DMS153 (cell line): ENCODE measurements at places on chromosomes 2 and 18.

- no peak for DNase-seq
These were observed 114.3 kb downstream of the C1D start for GRCh38 chr2:67948506-67948905.

GRCh38 chr2:136901732-136902131 lies 136.4 kb downstream of the THSD7B start:
- no peak for DNase-seq

DNA sequence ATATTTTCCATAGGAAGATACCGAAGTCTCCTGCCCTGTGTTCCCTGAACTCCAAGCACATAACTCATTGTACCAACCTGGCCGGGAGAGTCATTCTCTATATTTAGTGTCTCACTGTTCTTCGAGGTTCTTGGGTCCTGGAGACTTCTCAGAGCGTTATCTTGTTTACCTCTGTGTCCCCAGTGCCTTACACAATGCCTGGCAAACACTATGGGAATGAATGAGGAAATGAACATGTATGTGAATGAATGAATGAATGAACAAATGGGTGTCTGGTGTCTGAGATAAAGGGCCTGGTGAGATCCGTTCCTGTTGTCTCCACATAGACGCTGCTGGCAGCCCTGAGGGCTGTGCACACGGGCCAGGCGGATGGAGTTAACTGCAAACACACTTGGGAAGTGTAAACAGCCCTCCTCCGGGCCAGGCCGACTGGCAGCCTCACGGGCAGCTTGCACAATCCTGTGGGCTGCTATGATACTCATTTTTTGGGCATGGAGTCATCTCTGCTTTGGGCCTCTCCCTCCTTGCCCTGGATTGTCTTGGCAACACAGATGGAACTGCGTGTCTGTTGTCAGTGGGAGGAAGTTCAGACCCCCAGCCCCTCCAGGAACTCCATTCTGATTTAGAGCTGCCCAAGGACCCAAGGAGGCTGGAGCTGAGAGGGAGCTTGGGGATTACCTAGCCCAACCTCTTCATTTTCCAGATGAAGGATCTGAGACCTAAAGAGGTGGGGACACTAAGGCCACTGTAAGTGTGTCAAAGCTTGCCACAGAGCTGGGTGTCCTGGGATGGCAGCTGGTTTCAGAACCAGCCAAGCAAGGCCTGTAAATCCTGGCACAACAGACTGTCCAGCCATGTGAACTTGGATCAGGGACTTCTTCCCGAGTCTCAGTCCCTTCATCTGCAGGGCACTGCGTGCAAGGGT lies 124.4 kb downstream of the INHBB start:
- DNase-seq, result peak; percentile 67

- no peak for DNase-seq
These were observed 768.6 kb upstream of the HS6ST1 start for GRCh38 chr2:129087133-129087813.

GRCh38 chr2:47293976-47294375 lies 109.0 kb upstream of the MSH2 start:
- no peak for DNase-seq

- no peak for DNase-seq
These were observed 115.1 kb downstream of the DTNB start for GRCh38 chr2:25558262-25558661.

DNA sequence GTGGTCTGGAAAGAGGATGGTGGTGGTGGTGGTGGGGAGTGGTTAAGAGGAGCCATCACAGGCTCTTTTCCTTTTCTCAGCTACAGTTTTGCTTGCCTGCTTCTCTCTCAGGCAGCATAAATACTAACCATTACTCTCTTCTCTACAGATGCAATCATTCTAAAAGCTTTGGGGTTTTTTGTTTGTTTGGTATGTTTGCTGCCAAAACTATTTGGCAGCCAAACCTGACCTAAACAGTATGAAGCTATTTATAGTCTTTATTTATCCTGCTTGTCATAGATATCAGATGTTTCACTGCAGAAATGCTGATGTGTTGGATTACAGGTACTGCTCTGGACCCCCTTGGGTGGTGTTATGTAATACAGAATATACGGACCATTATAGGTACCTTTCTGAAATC lies 15.3 kb downstream of the SIX3 start:
- DNase-seq, result no peak

- DNase-seq, result no peak
These were observed 168.2 kb downstream of the DPP10 start for GRCh38 chr2:114610677-114611076.

- DNase-seq, result no peak
These were observed 297.6 kb upstream of the NRXN1 start for GRCh38 chr2:51329512-51329911.

DNA sequence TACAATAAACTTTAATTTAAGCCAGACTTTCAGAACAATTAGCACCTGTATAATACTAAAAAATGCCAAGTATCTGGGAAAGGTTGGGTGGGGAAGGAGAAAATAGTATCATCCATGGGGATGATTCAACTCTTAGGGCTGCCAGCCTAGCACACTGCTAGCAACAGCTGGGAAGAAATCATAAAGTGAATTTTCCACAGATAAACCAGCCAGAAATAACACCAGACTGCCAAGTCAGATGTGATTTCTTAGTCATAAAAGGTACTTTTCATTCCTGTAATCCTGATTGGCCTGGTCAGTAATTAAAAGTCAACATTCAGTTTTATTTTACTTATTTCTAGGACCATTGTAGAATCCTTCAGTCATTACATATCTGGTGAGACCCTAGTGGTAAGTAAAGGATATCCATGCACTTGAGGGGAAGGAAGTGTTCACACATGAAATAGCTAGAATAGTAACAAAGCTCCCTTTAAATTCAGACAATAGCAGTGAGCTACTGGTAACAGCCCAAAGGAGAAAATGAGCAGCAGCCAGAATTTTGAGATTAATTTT lies 59.4 kb downstream of the LIMS1 start:
- no peak for DNase-seq

DNA sequence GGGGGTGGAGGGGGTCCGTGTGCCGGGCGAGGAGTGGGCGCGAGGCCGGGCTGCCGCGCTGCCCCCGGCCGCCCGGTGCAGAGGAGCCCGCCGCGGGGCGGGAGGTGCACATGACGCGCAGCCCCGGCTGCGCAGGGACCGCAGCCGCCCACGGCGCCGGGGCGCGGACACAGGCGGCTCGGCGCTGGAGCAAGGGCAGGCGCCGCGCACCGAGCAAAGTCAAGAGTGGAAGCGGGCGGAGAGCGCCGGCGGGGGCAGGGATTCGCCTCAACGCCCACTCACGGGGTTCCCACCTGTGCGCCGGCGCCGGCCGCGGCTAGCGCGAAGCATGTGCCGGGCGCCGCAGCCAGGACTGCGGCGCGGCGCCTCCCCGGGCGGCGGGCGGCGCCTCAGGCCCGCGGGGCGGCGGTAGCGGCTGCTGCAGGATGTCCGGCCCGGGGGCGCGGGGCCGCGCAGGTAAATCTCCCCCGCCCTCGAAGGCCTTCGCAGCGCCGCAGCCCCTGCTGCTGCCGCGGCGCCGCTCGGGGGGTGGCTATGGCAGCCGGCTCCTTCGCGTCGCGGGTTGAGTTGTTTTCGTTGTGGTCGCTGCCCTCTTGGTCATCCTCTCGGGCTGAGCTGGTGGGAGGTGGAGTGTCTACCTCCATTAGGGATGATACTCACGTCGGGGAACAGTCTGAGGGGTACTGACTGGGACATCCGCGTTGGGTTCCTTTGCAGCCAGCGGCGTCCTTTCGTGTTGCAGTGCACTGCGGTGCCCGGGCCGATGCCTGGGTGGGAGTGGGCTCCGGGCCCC lies 216.3 kb upstream of the DTNA start:
- peak; percentile 26 for DNase-seq

DNA sequence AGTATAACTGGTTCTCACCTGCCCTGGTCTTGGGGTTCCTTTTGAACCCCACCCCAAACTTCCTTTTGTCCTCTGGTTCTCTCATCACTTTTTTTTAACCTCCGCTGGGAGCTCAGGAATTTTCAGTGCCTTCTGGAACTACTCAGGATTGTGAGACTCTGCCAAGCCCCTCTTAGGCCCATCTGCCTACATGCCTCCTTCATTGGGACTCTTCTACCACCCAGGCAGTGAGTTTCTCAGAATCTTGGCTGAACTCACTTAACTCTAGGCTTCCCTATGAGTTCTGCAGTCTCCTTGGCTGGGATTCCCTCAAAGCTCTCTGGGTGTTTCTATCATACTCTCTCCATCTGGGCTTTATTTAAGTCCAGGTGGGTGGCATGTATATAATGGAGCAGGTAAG lies 86.3 kb downstream of the MDH1 start:
- no peak for DNase-seq

DNA sequence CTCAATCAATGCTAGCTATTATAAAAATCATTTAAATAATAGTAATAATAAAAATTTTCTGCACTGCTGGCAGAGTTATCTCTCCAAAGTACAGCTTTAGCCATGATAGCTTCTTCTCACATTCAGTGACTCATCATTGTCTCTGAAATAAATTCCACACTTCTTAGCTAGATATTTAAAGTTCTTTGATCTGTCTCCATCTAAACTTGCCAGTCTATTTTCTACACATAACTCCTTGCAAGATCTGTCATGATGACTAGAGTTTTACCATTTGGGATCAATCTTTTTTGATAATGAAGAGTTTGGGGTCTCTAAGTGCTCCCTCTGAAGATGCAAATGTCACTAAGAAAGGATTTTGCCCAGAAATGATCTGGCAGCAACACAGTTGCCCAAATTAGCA lies 155.4 kb upstream of the LHCGR start:
- no peak for DNase-seq

DNA sequence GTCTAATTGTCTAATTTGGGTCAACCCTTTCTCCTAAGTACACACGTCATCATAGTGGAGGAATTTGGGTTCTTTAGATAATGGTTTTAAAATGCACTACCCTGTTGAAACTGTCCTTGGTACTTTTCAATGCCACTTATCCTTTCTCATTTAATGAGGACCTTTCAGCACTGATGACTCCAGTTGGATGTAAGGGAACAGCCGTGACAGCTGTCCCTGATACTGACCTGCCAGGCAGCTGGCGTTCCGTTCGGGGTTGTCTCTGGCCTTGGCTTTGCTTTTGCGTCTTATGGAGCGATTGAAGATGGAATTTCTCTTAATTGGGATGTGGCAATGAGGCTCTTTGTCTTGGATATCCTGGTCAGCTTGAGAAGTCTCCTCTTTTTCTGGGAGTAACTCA lies 38.7 kb downstream of the NGEF start:
- no peak for DNase-seq

- no peak for DNase-seq
These were observed 36.0 kb downstream of the SULT1C2 start for GRCh38 chr2:108324531-108325255.

DNA sequence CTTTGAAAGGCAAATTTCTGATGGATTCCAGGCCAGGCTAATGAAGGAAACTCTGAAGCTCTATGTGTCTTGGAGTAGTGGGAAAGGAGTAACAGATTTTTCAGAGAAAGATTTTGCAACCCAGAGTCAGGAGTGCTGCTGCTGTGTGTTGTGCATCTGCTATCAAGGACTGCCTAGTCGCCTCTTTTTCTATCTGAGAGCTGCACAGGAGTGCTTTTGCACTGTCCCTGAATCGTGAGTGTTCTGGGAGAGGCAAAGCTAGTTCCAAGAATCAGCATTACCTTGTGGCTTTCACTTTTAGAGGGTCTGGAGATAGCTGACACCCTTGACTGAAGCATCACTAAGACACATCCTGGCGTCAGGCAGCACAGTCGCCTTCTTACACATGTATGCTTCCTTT lies 336.4 kb downstream of the PARD3B start:
- DNase-seq, result no peak

GRCh38 chr18:3451989-3452749 lies 2.2 kb downstream of the TGIF1 start:
- DNase-seq, result no peak

DNA sequence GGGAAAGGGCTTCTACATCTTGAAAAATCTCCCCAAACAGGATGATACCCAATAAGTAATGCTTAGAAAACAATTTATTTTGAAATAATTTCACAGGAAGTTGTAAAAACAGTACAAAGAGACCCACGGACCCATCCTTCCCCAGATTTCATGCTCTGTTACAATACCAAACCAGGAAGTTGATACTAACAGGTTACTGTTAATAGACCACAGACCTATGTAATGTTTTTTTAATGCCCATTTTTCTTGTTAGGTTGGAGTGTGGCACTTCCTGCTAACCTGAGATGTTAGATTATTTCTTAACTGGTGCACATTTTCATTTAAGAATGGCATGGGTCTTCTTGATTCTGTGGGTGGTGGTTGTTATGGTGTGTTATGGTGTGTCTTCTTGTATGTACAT lies 21.4 kb upstream of the MGAT5 start:
- no peak for DNase-seq

- no peak for DNase-seq
These were observed 3.5 kb downstream of the FEV start for GRCh38 chr2:218981390-218981880.

DNA sequence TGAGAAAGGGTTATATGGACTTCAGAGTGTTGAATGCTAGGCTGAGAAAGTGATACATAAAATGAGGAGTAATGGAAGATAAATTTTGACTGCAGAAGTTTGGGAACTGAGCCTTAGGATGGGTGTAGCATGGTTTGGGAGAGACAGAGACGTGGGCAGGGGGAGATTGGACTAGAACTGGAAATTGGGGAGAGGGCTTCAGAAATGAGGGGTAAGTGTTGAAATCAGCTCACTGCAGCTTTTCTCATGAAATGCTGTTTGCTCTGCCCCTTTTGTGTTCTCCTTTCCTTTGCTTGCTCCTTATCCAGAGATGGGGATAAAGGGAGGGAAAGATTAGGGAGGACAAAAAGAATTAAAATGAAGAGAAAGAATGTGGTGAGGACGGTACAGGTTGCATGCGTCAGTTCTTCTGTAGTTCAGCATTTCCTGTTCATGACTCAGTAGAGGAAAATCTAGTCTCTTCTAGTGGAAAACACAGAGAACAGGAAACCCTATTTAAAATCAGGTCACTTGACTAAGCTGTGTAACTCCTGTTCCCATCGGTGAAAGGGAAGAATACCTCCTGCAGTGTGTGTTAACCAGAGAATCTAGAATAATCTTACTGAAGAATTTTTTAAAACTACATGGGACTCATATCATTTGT lies 105.6 kb downstream of the CRIM1 start:
- no peak for DNase-seq

DNA sequence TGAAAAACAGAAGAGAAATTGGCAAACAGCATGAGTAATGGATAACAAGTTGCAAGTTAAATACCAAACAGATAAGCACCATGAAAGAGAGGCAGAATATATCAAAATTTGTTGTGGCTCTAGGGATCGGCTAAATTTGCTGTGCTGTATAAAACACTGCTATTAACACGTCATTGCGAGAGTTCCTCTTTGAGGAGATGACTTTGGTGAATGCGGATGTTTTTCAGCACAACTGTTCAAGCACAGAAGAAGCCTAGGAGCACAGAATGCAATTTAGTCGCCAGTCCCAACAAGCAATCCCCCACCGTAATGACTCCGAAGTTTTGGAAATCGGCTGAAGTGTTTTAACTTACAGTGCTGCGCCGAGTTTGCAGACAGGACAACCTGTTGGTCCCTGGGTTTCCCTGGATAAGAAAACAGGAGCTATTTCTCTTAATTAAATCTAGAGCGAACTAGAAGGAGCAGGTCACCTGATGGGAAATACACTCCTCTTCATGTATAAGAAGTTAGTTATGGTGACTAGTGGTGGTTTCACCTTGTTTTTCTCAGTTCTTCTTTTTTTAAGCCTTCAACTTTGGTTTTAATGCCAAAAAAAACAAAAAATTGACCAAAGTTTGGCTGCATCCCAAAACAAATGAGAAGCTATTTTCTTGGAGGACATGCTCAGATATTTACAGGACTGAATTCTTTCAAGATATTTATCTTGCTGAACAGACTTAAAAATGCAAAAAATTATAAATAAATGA lies 454.1 kb upstream of the SALL3 start:
- DNase-seq, result no peak

- no peak for DNase-seq
These were observed 49.7 kb downstream of the RRM2 start for GRCh38 chr2:10172033-10172871.

- DNase-seq, result no peak
These were observed 44.9 kb downstream of the PTPN2 start for GRCh38 chr18:12839057-12839525.
